HL-60 (cell line): ENCODE measurements at places on chromosomes 2 and 18.

DNA sequence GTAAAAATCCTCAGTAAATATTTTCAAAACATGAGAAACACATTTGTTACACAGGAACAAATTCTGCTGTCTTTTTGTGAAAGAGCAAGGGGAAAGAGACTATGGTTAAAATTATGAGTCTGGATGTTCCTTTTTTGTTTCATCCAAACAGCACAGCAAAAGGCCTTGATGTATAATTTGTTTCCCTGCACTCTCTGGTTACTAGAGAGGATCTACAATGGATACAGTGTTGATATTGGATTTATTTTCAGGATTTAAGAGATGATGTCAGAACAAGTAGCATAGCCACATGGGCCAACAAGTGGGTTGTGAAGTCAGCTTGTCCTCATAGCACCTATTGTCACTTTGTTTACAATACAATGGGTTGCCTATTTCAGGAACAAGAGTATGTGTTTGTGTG, 11.3 kb upstream of the ERBB4 start:
- no peak for DNase-seq

DNA sequence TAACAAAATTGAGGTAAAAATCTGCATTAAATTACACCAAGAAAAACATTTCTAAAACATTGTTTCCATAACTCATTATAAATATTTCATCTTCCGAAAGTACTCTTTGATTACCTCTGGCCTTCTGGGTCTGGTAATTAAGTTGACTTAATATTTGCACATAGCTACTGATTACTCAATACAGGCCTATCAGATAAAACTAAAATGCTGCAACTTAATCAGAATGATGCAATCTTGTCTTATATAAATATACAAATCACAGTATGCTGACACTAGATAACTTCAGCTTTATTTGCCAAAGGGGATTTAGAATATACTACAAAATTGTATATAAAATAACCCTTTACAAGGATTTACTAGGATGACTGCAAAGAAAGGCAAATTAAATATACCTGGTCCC, 49.3 kb downstream of the SLC35F5 start:
- DNase-seq, result no peak

- DNase-seq, result no peak
Observed at GRCh38 chr2:169690958-169691357, 3.2 kb downstream of the CFAP210 start.

GRCh38 chr2:75102011-75102410, 97.3 kb downstream of the TACR1 start:
- no peak for DNase-seq

- no peak for DNase-seq
Observed at GRCh38 chr18:76928179-76928868, 106.0 kb downstream of the ZNF236 start.

DNA sequence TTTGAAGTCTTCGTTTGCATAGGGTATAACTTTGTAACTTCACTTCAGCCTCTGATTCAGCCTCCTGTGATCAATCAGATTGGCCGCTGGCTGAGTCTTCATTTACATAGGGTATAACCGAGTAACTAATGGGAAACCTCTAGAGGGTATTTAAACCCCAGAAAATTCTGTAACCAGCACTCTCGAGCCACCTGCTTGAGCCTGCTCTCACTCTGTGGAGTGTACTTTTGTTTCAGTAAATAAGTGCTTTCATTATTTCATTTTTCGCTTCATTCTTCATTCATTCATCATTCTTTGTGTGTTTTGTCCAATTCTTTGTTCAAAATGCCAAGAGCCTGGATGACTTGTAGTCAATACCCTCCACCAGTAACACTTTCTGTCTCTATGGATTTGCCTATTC, 56.4 kb downstream of the CCDC85A start:
- DNase-seq, result no peak

DNA sequence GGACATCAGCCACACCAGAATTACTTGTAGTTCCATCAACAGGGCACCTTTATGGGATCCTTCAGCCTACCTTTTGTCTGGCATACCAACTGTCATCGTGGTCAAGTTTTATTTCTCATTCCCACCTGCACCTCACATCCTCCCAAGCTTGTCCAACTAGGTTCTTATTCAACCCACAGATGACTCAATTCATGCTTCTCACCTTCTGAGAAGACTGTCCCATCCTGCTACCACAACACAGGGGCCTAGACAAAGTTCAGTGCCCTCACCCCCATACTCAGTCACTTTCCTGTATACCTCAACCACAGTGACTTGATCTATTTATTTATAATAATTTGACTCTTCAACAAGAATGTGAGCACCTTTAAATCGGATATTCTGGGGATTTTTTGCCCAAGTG, 114.4 kb upstream of the ACVR1C start:
- no peak for DNase-seq

GRCh38 chr2:42087857-42088195, 40.0 kb downstream of the PKDCC start:
- no peak for DNase-seq

- DNase-seq, result peak; percentile 63
Observed at GRCh38 chr18:63979409-63979920, 9.6 kb downstream of the SERPINB8 start.

DNA sequence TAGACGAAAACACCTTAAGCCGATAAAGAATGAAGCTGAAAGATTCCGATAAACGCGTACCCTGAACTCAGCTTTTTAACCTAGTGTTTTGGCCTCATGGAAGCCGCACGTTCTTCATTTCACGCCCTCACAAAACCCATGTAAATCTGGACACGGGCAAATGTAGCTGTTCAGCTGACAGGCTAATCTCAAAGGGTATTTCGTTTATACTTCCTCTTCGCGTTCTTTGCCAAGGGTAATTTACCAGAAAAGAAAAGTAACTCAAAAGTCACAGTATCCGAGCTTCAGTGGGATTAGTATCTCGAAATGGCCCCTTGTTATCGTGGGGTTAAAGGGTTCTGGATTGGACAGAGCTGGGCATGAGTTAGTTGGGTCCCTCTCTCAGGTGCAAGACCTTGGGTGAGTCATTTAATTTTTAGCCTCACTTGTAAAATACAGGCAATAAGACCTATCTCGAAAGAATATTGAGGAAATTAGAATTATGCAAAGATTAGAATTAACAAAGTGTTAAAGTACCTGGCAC, 22.0 kb upstream of the STPG4 start:
- no peak for DNase-seq

- DNase-seq, result peak; percentile 35
Observed at GRCh38 chr18:49212819-49213218, 247.6 kb downstream of the DYM start.

DNA sequence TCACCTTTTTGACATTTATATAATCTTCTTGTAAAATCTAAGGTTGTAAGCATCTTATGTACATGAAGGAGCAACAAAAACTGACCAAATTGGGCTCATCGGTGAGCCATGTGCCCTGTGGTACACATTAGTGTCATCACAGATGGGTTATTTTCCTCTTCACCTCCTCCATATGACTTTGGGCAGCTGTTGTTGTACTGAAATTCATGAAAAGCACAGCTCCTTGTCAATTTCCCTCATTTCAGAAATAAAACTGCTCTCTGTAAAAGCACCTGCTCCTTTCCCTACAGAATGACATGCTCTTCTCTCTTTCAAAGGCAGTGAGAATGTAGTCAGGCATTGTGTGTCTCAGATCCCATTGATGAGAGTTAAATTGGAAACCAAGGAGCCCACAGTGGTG, 42.0 kb downstream of the DTNA start:
- no peak for DNase-seq

DNA sequence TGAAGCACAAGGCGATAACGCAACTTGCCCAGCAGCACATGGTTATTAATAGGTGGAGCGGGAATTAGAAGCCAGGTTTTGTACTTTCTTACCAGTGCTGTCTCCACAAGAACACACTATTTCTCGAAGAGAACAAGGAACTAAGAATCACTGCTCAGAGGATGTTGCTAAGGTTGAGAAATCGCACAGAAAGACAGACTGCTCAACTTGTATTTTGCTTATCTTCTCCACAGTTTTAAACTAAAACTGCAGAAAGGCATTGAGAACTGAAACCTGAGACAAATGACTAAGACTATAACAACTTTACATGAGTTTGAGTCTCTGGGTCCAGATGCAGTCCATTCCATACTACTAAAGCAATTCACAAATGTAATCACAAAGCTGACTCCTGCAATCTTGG, 6.2 kb downstream of the PRKD3 start:
- DNase-seq, result no peak

DNA sequence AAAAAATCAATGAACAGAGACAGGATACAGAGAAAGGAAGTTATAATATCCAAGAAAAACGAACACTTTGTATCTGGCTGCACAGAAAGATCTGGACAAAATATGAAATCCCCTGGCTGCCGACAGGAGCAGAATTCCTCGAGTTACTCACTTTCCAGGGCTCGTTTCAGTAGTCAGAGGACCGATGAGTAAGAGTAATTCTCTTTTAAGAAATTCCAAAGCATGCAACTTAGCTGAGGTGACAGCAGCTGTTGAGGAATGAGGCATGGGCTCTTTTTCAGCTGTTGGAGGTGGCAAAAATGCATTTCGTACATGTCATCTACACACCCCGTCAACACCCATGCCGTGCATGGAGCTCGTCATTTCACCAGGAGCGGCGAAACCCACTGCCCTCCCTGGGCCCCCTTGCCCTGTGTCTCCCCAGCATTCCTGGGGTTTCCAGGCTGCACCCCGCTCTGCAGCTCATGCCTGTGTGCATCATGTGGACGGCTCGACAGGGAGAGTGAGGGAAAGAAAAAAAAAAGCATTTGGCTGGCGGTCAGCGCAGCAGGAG, 210.8 kb upstream of the SMIM21 start:
- DNase-seq, result no peak

DNA sequence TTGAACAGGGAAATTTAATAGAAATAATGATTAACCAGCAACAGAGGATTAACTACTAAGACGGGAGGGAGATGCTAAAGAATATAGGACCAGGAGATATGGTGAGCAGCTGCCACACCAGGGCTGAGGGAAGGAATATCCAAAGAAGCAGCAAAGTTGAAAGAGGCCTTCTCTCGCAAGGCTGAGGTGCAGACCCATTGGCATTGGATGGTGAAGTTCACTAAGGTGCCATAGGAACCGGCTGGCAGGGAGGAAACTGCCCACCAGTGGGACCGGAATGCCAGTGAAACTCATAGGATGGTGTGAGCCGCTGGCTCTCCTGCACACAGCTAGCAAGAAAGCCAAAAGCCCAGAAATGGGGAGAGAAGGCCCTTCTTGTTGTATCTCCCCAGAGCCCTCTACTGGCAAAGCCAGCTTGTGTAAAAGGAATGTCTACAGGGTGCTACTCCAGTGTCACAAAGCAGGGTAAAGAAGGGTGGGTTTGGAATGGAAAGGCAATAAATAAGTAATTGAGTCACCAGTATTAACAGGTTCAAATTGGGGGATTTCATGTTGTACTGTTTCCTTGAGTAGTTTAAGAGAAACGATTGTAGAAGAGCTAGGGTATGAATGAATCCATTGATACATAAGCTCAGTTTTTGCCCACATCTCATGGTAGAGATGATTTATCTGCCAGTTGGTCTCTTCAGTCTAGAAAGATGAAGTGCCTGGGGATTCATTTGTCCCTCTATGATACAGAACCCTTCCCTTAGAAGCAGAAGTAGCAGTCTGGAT, 36.0 kb downstream of the FARP2 start:
- DNase-seq, result peak; percentile 21

- no peak for DNase-seq
Observed at GRCh38 chr2:8357738-8358518, 323.9 kb upstream of the ID2 start.

- DNase-seq, result no peak
Observed at GRCh38 chr2:96202152-96202854, 6.3 kb downstream of the STARD7 start.

GRCh38 chr18:77470569-77471413, 221.1 kb downstream of the GALR1 start:
- no peak for DNase-seq

DNA sequence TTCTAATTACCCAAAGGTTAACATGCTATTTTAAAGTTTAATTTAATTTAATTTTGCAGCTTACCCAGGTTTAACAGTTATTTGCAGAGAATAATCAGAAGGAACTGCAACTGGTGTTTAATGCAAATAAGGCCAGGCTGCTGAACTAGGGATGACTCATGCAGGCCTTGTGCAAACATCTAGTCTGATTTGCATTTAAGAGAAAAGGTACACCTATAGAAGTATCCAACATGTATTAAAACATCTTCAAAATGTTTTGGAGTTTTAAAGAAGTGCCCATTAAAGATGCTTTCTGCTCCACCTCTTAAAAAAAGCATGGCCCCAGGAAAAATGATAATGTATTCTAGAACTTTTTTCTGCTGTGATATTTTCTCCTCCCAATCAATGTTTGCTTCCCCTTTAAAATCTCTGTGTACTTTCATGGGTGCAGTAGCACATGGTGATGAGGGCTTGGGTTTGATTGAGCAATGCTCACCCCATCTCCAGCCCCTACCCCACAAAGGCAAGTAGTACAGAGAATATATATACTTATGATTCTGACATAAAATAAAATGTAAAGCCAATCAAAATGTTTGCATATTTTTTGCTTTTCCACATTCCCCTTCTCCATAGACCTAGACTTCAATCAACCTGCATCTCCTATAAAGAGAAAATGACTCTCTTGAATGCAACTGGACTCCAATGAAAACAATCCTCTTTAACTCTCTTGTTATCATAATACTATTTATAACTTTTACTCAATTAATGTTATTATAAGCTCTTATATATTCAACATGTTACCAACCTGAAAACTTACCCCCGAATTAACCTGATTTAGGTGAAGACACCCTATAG, 54.1 kb downstream of the ATP8B1 start:
- peak; percentile 72 for DNase-seq

DNA sequence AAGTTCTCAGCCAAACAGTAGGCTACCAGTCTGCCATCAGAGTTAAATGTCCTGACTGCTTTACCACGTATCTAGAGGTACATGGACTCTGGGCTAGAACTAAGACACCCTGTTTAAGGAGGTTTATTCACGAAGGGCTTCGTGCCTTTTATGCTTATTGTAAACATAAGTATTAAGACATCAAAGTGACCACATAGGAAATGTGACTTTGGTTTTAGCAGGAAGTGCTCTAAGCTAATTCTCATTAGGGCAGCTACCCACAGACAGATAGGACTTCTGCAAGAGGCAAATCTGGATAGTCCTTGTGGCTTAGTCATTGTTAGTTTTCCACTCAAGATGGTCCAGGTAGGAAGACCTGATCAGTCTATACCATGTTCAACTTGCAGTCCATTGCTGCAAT, 233.3 kb upstream of the MGAT5 start:
- no peak for DNase-seq

- no peak for DNase-seq
Observed at GRCh38 chr2:231612109-231612455, 19.4 kb downstream of the TEX44 start.

DNA sequence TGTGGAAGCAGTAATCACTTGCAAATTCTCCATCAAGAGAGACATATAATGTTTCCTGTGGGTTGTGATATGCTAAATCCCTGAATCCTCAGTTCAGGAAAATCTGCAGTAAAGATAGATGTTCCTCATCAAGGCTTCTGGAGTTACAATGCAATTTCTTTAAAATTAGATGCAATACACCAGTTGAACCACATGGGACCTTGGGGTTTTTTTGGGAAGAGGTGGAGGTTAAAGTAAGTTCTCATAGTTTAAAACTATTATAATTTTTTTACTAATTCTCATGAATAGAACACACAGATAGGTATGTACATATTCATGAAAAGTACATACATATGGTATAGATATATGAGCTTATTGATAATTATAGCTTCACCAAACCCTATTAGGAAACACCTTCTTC, 496.2 kb downstream of the SATB2 start:
- no peak for DNase-seq
